Activated T-cell treated with anti-CD3 and anti-CD28 coated beads, Interleukin-2, amount 50 U/mL, for 72 hours (primary cell): ENCODE measurements at places on chromosomes 12 and 14.

DNA sequence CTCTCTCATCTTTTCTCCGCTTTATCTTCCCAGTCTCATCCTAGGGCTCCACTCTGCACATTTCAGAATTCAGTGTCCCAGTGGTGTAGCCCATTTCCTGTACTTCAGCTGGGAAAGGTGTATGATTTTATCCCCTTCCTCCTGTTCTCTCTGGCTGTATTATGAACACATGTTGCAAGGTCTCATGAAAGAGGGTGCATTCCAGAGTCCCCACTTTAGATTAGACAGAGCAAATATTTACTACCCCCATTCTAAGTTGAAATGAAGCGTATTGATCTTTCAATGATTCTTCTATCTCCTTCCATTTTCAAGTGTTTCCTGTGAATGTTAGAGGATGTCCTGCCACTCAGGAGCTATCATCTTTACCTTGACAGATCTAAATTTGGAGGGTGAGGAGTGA, 123.2 kb downstream of the WIF1 start:
- no peak for DNase-seq

DNA sequence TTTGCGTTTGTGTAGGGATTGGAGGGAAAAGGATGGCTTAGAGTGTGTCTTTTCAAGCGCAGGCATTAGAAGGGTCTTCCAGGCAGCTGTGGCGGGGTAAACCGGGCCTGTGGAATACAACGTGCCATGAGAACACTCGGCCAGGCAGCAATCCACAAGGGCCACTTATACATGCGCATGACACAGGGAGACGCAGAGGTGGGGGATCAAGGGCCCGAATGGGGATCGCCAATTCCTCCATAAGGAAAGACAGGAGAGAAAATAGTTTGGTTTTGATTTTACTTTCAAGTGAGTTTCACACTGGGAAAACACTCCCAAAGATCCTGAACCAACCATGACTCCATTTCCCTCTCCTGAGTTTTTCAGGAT, 71.6 kb downstream of the SPRING1 start:
- no peak for DNase-seq

DNA sequence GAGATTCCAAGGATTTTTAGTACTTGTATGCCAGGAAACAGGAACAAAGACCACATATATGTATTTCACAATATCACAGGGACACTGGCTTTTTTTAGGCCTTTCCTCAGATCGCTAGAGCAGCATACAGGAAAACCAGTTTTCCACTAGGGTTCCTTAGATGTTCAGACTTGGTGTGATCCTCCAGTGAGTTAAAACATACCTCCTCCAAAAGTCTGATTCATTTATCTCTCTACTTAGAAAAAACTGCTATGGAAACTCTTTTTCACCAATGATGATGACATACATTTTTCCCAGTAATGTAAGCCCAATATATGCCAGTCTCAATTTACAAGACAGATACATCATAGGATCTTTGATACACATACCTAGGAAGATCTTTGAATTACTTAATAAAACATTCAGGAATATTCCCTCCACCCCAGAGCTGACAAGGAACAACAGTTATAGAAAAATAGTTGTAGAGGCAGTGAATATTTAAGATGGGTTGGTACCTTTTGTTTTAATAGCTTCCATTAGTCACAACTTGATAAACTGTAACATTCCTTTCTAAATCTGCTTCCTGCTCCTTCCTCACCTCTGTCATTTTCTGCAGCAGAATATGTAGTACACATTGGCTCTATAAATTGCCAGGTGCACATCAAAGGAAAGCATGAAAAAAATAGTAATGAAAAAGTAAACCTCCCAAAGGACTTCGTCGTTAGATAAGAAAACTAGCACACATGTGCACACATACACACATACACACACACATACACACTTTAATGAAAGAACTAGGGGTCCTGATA, 27.5 kb downstream of the BCAT1 start:
- no peak for DNase-seq

GRCh38 chr14:31025367-31026076, at the start of gene AP4S1:
TSS of gene AP4S1 (plus strand) at chr14:31025649. CDS start at chr14:31066197, 40,548 bp downstream.
- DNase-seq = peak; percentile 54

- DNase-seq = no peak
Measured at GRCh38 chr12:25743679-25744215, 190.7 kb upstream of the LMNTD1 start.
